ENCODE measurements at places on chromosomes 4 and X. TPM values are rescaled to one million over a fixed set of nuclear protein-coding genes. Genes with fewer than 3 reads are reported as not detected.

The XK gene
- 6.2 TPM for polyA plus RNA-seq

The PPEF1 gene
- polyA plus RNA-seq: 0.44 TPM

The FANCB gene
- polyA plus RNA-seq: 1.8 TPM

The ASIC5 gene
- not detected for polyA plus RNA-seq

The ADH4 gene
- polyA plus RNA-seq: not detected

The SULT1E1 gene
- 20.9 TPM for polyA plus RNA-seq

The WDR17 gene
- 0.72 TPM for polyA plus RNA-seq

The XAGE5 gene
- polyA plus RNA-seq: 0.39 TPM

The PHKA1 gene
- 3.2 TPM for polyA plus RNA-seq

The RBMXL3 gene
- polyA plus RNA-seq: not detected

The SMIM31 gene
- polyA plus RNA-seq: not detected

The ELMOD2 gene
- polyA plus RNA-seq: 17.2 TPM

The BEND2 gene
- not detected for polyA plus RNA-seq

The ARL9 gene
- 0.25 TPM for polyA plus RNA-seq

The F9 gene
- not detected for polyA plus RNA-seq

The UGT2A1 gene
- polyA plus RNA-seq: not detected

The GPR101 gene
- not detected for polyA plus RNA-seq

The ZGRF1 gene
- 8.5 TPM for polyA plus RNA-seq

The TLR2 gene
- 4.6 TPM for polyA plus RNA-seq

The PROM1 gene
- 44.6 TPM for polyA plus RNA-seq

The PRKG2 gene
- polyA plus RNA-seq: 0.40 TPM

The PDCL2 gene
- polyA plus RNA-seq: not detected

The NEUROG2 gene
- not detected for polyA plus RNA-seq

The TCP11X1 gene
- polyA plus RNA-seq: not detected

Data from hindlimb muscle (tissue), 1 donor.